ENCODE measurements at places on chromosomes 5 and 9. TPM values are rescaled to one million over a fixed set of nuclear protein-coding genes. Genes with fewer than 3 reads are reported as not detected.

TMEM171 gene
- polyA plus RNA-seq = 5.4 TPM

SCAI gene
- polyA plus RNA-seq = 9.9 TPM

LSM11 gene
- 7.7 TPM for polyA plus RNA-seq

DNA sequence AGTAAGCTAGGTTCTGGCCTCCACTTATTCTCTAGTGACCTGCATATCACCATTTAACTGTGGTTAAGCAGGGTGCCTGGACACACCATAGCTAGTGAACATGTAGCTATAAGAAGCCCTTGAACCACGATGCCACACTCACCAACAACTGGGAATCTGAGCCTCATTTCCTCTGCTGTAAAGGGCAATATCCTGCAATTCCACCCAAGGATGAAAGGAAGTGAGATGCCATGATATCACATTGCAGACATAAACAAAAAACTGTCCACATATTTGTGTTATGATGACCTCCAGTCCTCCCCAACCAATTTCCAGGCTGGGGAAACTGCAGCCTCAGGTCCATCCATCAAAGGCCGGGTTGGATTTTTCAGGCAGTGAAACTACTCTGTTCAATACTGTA, 10.4 kb downstream of the TNIP1 start:
- no peak for DNase-seq

GRCh38 chr9:5947912-5948311, 57.2 kb downstream of the MLANA start:
- no peak for DNase-seq

- no peak for DNase-seq
Observed at GRCh38 chr5:37889612-37890317, 49.9 kb upstream of the GDNF start.

- no peak for DNase-seq
Observed at GRCh38 chr9:130371196-130371966, 73.4 kb upstream of the ASS1 start.

DNA sequence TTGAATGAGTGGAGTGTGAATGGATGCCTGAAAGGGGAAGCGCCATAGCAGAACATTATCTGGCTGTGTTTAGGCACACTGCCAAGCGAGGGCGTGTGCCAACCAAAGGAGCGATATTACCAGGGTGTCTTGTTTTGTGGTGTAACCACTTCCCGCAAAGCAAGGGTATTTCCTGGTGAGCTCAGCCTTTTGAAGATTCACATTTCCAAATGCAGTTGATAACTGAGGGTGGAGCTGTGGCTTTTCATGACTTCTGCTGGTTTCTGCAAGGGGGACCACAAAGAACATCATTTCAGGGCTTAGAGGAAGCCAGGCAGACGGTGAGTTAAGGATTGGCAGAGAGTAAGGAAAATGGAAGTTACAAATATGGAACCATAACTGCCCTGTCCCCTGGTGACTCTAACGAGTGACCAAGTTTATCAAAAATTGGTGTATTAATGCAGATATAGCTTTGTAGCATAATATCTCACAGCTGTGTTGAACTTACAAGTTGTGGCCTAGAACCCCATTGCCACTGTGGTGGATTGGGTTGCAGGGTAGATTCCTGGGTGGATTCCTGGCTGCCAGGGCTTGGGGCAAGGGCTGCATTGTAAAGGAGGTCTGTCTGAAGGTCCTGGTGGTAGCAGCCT, 71.4 kb downstream of the RALGPS1 start:
- DNase-seq = no peak

- no peak for DNase-seq
Observed at GRCh38 chr5:34005681-34006080, 2.2 kb downstream of the AMACR start.

- DNase-seq = no peak
Observed at GRCh38 chr5:169838688-169839087, 141.6 kb downstream of the INSYN2B start.

DNA sequence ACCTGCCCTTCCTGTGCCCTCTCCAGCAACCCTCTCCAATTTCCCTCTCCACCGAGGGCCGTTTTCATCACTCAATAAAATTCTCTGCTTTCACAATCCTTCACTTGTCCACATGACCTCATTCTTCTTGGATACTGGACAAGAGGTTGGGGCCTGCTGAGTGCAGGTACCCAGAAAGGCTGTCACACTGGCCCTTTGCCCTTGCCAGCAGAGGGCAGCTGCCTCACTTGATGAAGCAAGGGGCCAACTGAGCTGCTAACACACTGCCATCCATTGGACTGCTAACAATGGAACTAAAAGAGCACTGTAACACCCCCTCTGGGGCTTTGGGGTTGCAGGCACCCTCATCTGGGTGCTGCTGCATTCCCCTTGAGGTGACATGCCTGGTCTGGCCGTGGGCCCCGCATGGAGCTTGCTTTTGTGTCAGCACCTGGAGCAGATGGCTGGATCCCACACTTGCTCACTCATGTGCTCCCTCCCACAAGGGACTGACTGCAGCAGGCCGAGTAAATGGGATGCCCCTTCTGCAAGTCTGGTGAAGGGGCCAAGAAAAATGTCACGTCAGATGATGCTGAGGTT, 308.1 kb upstream of the ADCY2 start:
- no peak for DNase-seq

- no peak for DNase-seq
Observed at GRCh38 chr9:73223594-73223993, 71.9 kb downstream of the ANXA1 start.

DNA sequence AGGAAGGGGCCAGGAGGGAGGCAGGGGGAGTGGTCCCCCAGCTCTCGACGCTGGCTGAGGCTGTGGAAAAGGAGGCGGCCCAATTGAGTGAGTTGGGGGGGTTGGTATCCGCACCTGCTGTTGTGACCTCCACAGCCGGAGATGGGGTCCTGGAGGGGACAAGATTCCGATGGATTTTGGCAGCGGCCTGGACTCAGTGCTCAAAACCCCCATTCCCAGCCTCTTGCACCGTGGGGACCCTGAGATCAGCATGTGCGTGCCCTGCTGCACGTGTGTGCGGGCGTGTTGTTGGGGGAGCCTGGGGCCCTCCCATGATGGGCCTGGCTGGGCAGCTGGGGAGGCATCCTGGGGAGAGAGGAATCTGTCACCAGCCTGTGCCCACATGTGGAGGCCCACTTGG, 15.0 kb downstream of the CNTFR start:
- DNase-seq = no peak

DNA sequence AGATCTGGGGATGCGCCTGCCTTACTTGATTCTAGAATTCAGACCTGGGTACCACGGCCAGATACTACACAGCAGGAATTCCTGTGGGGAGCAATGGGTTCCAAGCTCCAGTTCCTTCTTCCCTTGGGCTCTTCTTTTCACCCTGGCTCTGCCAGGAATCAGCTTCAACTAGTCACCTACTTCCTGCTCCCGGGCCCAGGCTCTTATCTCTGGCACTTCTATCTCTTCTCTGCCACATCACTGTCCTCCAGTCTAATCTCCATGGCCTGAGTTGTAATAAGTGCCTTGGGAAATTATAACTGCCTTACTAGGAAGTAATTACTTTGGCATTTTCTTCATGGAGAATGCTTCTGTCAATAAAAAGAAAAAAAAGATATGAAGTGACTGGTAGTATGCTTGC, 26.2 kb upstream of the SERINC5 start:
- DNase-seq = no peak

- no peak for DNase-seq
Observed at GRCh38 chr9:94166976-94167346, 82.7 kb downstream of the PTPDC1 start.

- DNase-seq = no peak
Observed at GRCh38 chr5:20514145-20514544, 526.1 kb upstream of the CDH18 start.

DNA sequence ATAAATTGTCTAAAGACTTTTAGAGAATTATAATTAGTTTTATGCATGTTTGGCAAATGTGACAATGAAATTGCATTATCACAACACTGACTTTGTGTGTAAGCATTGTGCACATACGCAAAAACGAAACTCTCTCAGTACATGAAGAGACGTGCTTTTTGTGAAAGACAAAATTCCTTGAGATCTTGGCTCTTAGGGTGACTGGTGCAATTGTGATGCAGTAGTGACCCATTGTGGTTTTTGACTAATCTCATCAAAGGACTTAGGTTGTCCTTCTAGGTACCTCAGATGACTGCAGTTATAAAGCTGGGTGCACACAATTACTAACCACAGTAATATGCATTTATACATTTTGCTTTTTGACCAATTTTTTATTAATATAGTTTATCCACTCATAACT, 25.3 kb upstream of the TYRP1 start:
- DNase-seq = no peak
